Amniotic epithelial cell (primary cell): ENCODE measurements at places on chromosomes 2 and 18.

DNA sequence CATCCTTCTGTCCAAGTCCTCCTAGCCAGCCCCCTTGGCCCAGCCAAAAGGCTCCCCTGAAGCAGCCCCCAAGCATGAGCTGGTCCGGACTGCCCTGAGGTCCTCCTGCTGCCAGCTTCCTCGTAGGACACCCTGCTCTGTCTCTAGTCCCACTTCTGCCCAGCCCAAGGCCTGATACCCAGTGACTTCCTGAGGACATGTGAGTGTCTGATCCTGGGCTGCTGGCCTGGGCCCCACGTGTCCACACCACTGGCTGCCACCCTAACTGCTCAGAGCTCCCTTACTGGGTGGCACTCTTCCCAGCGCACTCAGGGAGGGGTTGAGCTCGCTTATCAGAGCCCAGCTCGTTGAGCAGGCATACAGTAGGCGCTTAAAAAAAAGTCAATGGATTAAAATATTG lies 34.4 kb upstream of the PDIA6 start:
- DNase-seq = no peak

DNA sequence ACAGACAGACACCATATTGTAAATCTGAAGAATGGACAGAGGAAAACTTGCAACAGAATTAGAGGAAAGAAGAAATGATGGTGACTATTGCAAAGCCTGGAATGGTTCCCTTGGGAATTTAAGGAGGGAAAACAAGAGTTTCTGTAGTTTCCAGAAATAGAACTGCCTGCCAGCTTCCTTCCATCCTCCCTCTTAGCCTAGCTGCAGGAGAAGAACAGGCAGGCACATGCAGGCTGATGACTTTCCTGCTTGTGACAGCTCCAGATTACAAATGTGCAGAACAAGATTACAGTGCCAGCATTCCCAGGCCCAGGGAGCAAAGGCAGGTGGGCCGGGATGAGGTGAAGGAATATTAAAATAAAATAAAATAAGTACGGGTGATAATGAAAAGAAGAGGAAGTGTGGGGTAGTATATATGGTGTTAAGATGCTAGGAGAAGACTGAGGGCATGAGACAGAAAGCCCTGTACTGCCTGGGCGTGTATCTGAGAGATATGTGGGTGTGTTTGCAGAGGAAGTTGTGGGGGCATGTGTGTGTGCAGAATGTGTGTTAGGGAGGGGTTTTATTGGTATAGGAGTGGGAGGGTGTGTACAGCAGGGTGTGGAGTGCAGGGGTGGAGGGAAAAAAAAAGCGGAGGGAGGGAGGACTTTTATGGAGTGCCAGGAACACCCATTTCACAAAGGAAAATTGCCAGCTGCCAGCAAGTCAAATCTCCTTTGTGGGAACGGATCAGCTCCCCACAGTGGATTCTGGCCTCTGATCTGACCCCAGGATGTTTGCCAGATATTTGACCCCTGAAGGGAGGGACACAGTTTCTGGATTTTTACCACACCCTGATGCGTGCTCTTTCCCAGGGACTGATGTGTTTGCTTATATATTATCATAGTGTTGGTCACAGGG lies 43.9 kb upstream of the NEMP2 start:
- no peak for DNase-seq

DNA sequence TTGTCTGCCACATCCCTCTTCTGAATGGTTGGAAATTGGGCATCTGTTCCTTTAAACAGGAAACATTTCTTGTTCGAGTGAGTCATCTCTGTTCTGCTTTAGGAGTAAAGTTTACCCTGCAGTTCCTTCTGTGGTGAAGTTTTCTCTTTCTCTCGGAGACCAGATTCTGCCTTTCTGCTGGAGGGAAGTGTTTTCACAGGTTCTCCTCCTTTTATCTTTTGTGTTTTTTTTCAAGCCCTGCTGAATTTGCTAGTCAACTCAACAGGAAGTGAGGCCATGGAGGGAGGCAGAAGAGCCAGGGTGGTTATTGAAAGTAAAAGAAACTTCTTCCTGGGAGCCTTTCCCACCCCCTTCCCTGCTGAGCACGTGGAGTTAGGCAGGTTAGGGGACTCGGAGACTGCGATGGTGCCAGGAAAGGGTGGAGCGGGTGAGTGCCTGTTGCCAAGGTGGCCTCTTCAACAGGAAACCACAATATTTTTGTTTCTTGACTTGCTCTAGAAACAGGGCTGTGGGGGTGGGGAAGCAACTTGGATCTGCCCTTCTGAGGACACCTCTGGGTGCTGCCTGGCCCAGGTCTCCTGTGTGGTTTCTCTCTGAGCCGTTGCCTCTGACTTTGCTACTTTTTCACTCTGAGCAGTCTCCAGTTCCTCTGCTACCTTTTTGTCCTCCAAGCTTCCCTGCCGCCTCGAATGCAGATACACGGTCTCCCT lies 2.2 kb upstream of the CASP8 start:
- DNase-seq = peak; percentile 85

DNA sequence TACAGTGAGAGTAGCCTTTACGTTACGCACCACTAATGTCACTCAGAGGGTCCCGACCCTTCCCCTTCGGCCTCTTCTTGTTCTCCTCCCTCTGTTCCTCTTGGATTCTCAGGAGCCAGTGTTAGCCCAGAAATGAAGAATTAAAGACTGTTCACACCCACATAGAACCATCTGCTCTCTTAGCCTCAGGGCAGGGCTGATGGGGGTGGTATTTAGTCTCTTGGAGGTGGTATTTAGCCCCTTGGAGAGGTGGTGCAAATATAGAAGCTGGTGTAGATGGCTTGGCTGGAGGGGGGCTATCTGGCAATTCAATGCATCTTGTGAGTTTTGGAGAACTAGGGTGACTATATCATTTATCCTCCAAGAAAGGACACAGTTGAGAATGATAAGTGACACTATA lies 286.5 kb downstream of the PRKCE start:
- no peak for DNase-seq

GRCh38 chr2:143649226-143649740 lies 520.1 kb downstream of the ARHGAP15 start:
- DNase-seq = no peak

DNA sequence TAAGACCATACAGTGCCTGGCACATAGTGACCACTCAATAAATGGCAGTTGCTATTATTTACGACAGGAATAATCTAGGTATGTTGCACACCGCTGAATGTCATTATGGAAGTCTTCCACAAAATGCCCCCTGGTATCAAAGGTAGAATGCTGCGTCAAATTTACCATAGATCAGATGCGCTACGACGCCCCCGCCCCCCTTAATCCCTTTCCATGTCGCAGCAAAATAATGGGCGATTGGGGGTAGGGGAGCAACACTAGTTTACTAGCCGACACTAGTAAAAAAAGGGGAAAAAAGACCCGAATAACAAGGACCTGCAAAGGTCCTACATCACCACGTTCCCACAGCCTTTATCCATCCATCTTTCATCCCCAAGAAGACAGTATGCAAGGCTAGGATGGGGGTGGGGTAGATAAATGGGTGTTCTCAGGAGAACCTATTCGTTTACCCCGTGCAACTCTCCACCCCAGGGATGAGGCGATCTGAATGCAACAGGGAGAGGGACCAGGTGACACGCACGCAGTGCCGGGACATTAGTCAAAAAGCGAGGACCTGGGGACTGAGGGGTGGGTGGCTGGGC lies 455 bp downstream of the PREPL start:
- DNase-seq = peak; percentile 31

- no peak for DNase-seq
Observed at GRCh38 chr18:53790786-53791185, 433.7 kb downstream of the MBD2 start.

- DNase-seq = no peak
Observed at GRCh38 chr2:65901756-65902155, 469.4 kb upstream of the SPRED2 start.

GRCh38 chr2:205636549-205637319 lies 45.6 kb upstream of the NRP2 start:
- DNase-seq = no peak

GRCh38 chr2:9808334-9809063 lies 34.8 kb upstream of the TAF1B start:
- DNase-seq = no peak

GRCh38 chr2:132439703-132440398 lies 23.2 kb downstream of the GPR39 start:
- no peak for DNase-seq

DNA sequence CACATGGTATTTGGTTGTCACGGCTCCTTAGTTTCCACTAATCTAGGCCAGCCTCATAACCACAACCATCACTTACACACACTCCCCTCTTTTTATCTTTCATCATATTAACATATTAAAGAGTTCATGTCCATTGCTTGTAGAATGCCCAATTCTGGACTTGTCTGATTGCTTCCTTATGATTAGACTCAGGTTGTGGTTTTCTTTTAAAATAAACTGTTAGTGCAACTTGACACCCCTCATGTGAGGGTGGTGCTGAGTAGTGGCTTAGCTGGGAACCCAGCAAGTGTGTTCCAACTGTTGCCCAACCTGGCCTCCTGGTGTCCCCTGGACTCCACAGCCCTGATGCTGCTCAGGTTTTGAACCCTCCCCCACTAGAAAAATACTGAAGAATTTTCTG lies 20.1 kb upstream of the CD207 start:
- no peak for DNase-seq

GRCh38 chr18:68024716-68025115 lies 508.2 kb upstream of the DSEL start:
- no peak for DNase-seq

- peak; percentile 33 for DNase-seq
Observed at GRCh38 chr2:207083361-207084110, 82.2 kb downstream of the KLF7 start.

GRCh38 chr2:187719510-187719909 lies 165.3 kb upstream of the TFPI start:
- no peak for DNase-seq

DNA sequence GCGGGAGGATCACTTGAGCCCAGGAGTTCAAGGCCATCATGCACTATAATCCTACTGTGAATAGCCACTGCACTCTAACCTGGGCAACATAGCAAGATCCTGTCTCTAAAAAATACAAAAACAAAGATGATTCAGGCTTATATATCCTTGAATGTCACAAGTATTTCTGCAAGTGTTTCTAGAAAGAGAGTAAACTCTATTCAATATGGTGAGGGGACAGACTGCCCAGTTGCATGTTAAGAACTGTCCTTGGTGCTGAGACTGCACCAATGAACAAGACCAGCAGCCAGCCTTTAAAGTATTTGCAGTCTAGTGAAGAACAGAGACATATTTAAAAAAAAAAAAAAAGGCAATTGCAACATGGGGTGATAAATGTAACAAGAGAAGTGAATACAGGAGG lies 16.4 kb downstream of the MAP3K19 start:
- DNase-seq = peak; percentile 78

DNA sequence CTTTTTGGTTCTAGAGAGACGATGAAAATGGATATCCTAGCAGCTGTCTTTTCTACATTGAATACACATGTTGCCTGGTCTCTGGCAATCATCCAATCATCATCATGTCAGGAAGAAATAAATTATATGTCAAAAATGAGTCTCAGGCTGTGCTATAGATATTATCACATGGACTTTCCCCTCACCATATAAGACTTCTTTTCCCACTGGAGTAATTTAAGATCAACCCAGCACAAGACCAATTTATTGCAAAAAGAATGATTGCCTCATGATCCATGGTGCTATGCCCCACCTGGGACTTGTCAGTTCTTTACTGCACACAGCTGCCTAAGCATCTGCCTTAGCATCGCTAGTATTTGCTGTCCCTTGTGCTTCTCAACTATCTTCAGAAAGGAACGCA lies 783.7 kb upstream of the TMEFF2 start:
- no peak for DNase-seq

DNA sequence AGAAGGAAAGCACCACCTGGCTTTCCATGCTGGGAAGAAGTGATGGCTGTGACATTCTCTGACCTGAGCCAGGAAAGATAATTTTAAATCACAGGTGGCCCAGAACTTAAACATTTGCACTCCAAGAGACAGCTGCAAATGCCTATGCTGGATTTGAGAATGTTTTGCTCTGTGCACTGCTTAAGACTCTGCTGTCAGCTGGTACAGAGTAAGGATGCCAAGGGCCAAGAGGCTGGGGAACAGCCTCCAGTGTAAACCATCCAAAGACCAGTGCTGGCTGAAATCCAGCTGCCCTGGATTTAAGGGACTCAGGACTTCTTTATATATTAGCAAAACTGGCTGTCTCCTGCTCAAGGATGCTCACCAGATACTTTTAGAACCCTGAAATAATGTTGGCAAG lies 3.9 kb downstream of the HOXD8 start:
- DNase-seq = no peak

DNA sequence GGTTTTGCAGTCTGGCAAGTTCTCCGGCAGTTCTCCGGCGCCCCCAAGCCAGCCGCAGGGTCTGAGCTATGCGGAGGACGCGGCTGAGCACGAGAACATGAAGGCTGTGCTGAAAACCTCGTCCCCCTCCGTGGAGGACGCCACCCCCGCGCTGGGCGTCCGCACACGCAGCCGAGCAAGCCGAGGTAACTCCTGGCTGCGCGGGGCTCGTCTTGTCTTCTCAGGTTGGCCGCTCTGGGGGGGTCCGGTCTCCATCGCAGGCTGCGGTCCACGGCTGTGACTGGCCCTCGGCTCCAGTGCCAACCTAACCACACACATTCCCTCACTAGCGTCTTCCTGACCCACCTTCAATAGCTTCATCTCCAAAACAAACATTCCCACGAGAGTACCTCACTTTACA lies 68.2 kb downstream of the TPGS2 start:
- DNase-seq = no peak

DNA sequence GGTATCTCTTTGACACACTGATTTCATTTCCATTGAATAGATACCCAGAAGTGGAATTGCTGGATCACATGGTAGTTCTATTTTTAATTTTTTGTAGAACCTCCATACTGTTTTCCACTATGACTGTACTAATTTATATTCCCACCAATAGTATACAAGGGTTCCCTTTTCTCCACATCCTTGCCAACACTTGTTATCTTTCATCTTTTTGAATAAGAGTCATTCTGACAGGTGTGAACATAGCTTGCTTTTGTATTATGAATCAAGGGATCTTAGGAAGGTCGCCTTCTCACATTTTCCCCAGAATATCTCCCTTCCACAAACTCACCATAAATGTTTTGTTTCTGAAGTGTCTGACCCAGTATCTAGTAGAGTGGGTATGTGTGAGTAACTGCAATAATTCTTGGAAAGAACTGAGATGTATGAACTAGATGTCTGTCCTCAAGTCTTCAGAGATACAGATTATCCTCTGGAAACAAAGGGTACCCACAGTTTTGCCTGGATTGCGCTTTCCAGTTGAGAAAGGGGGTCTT lies 17.1 kb upstream of the SP3 start:
- no peak for DNase-seq

GRCh38 chr2:192696857-192697256 lies 502.1 kb upstream of the TMEFF2 start:
- no peak for DNase-seq

- peak; percentile 71 for DNase-seq
Observed at GRCh38 chr2:132815516-132815915, 145.5 kb upstream of the LYPD1 start.
